ENCODE measurements at places on chromosomes 11 and 22.
A peak's percentile ranks its signal among the peaks of the same experiment; 100 is the strongest.

GRCh38 chr22:24521791-24522245, 26.7 kb downstream of the UPB1 start:
- peak; percentile 80 for DNase-seq

- no peak for DNase-seq
Measured at GRCh38 chr11:45423036-45423435, 136.9 kb upstream of the SYT13 start.

DNA sequence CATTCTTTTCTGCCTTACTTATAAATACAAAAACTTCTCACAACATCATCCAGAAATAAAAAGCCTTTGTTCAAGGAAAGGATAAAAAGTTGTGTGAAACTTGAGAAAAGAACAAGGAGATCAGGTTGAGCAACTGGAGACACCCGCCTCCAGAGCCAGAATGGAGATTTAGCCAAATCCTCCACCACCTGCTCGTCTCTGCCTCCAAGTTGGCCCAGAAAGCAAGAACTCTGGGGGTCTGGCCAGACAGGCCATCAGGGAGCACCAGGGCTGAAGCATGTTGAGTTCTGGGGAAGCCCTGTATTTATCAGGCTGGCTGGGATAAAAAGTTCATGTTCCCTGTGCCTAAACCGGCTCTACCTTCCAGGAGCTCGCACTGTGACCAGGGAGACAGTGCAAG, 14.9 kb downstream of the SMCO4 start:
- DNase-seq, result peak; percentile 19

DNA sequence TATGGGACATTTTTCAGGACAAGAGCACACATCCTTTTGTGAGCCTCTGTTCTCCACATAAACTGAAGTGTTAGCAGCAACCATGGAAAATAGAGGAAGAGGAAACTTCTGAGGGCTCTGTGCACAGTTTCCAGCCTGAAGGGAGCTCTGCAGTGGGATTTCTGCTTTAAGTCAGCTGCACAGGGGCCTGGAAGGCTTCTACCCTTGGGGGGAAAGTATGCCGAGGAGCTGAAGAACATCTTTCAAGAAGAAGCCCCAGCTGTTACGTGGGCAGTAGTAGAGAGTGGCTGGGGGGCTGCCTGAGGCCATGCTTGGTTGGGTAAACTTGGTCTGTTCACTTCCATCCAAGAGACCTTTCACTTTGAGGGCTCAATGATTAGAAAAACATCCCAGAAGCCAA, 82.7 kb upstream of the EED start:
- DNase-seq, result no peak

DNA sequence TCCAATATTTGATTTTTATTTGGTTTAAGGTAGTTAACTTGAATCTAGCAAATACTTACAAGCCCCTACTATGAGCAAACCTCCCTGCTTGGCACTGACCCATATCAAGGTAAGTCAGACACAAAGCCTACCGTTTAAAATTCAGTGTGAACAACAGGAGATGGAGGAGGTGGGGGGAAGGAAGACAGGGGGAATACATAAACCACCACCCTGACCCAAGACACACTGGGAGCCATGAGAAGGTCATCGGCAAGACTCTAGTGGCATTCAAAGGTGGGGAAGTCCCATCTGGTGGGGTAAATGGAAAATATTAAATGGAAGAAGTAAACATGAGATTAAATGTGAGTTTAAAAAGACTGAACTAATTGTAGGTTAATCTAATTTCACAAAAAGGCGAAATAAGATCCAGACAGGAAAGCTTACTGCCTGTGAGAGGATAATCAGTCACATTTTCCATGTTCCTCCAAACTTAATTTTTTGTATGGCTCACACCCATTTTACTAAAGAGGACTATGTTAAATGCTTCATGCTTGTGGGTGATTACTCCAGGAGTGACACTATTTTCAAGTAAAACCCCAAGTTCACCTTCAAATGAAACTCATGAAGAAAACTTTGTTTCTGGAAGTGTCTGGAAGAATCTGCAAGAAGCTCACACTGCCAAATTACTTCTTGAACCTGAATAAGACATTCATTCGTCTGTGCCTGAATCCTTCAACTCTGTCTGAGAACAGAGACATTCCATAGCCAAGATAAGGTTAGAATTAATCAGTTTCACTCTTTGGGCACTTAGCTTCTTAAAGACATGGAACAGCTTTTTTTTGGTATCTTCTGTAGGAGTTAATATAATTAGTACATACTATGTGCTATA, 51.7 kb downstream of the PITPNB start:
- DNase-seq, result no peak

- no peak for DNase-seq
Measured at GRCh38 chr11:102626676-102627075, 1.5 kb upstream of the MMP20 start.

DNA sequence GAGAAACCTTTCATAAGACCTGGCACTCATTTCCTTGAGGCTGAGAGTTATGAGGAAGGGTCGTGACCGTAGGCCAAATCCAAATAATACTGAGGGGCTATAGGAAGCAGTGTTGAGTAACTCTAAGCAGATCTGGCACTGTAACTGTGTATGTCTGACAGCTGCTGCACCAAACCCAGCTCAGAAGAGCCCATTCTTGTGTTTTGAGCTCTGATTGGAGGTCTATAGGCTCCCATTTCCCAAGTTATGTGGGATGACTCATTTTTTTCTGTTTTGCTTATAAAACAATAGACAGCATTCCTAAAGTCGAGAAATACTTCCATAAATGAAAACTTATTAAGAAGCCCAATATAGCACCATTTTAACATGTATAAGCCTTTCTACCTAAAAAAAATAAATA, 645.8 kb downstream of the DLG2 start:
- no peak for DNase-seq

- DNase-seq, result no peak
Measured at GRCh38 chr11:34330653-34331052, 27.2 kb downstream of the ABTB2 start.

DNA sequence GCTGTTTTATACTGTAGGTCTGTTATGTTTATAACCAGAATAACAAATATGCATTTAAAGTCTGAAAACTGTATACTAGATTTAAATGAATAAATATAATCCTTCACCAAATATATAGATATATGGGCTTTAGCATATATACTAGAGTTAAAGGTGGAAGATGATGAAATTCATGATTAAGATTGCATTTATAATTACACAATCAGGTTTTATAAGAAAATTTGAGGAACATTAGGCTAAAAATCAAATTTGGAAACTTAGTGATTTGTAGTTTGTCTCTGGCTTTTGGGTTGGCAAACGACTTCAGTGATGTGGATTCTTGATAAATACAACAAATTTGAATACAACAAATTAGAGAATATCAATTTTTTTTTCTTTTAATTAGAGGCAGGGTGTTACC, 10.0 kb downstream of the BCL2L13 start:
- DNase-seq, result no peak

GRCh38 chr11:34647131-34647530, 26.2 kb downstream of the EHF start:
- DNase-seq, result no peak

GRCh38 chr11:15744693-15745092, 611.7 kb downstream of the SOX6 start:
- no peak for DNase-seq

DNA sequence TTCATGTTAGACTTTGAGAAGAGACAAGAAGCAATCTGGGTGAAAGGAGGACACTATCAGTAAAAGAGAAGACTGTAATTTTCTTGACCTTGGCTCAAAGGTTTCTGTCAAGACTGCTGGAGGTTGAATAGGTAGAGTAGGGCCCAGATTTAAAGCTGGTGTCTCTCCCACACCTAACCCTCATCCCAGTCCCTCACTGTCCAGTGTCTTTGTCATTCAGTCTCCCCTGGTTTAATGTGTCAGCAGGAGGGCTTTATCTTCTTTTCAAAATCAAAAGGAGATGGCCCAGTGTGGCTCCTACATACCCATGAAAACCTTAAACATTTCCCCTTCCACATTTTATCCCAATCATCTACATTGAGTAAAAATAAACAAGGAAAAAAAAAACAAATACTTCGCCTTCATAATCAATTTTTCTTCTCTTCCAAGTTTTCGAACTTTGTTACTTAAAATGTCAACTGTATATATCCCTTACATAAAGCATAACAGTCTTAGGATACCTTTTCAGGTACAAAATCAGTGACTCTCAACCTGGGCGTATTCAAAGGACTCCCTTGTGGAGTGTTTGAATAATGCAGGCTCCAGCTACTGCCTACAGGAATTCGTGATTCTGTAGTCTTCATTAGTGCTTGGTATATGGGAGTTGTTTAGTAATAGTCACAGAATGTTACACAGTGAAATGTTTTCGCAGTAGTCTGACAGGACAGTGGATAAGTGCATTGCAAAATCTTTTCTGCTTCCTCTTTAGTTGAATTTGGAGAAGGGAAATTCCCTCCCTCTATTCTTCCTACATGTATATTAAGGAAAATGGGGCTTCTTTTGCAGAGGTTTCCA, 87.2 kb downstream of the FAT3 start:
- DNase-seq, result no peak

DNA sequence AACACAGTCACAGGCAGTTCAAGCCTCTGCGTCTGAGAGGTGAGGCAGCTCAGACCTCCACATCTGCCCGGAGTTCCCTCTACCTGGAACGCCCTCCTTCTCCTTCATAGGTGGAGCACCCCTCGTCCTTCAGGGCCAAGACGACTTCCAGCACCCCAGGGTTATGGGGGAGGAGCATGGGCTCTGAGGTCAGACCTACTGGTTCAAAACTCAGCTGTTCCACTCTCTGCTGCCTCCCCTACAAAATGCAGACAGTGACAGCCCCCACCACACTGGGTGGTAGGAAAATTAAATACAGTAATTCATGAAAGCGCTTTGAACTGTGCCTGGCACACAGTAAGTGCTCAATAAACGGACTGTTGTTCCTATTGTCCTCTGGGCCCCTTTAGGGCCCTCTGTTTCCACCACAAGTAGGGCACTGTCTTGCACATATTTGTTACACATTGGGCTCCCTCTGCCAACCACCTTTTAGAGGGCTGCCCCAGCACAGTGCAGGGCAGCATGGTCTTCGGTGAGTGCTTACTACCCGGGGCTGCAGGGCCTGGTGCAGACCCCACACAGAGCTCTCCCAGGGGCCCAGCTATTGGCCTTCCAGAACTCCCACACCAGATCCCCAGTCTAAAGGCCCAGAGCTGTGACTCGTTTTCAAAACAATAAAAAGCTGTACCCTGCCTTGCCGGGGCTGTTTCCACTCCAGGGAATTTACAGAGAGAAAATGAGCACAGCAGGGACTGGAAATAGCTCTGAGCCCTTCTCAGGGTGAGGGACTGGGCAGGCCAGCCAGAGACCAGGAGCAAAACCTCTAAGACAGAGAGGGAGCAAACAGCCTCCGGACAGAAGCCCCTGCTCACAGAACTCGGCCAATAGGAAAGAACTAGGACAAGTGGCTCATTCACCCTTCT, 2.5 kb downstream of the TMEM184B start:
- no peak for DNase-seq

DNA sequence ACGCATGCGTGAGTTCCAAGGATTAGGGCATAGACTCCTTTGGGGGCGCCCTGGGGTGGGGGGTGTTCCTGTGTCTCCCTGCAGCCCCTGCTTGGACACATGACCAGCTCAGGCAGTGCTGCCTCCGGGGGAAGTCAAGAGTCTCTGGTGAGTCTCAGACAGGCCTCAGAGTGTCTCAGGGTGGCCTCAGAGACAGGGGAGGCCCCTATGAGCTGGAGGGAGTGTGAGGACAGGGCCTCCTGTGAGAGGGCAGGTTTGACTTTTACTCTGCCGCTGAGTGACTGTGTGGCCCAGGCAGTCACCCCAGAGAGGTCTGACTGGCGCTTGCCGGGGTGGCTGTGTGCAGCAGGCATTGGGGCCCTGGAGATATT, 41.2 kb upstream of the KCNQ1OT1 start:
- no peak for DNase-seq

GRCh38 chr11:65262381-65262680, 569 bp downstream of the POLA2 start:
- DNase-seq, result no peak

DNA sequence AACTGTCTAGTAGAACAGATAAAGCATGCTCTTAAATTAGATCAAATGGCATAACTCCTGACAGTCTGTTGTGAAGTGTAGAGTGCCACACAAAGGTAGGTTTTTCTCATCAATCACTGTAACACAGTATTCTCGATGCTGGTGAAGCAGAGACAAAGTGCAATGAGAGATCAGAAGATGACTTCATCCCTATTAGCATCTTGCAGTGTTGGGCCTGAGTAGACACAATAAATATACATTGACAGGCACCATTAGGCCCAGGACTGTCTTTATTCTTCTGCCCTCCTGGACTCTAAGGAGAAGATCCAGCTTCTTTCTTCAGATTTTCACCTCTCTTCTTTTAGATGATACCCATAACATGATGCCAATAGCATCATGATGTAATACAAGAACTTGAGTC, 478.0 kb upstream of the TENM4 start:
- DNase-seq, result no peak

DNA sequence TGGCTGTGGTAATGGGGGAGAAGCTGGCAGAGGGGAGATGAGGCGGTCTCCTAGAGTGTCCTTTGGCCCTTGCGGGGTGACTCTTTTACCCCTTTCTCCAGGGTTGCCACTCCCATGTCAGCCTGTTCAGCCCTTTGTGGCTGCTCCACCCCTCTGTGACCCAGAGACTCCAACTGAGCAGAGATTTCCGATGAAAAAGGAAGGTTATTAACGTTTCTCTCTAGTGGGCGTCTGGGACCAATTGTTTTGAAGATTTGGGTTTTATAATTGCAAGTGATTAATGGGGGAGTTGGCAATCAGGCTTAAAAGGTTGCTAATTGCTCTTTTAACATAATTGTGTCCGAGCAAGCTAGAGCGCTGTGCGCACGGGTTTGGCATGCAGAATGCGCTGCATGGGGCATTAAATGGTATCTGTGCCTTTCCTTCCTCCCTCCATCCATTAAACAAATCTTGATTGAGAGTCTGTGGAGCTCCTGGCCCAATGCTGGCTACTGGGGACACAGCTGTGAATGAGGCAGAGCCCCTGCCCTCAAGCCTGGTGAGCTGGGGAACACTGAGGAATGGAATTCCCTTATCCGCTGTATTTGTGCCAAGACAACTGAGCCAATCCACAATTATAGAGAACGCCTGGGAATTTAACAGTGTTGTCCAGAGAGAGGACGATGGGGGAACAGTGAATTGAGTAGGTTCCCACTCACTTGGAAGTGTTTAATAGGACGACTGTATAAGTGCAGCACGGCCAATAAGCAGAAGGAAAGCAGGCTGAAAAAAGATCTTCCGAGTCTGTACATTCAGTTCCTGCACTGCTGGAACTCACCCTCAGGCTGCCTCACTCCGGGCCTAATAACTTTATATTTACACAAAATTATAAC, 295.9 kb downstream of the MIAT start:
- no peak for DNase-seq

- peak; percentile 77 for DNase-seq
Measured at GRCh38 chr11:131064373-131064991, 148.2 kb upstream of the SNX19 start.

GRCh38 chr11:618856-619627, 3.3 kb upstream of the IRF7 start:
- DNase-seq, result no peak

- no peak for DNase-seq
Measured at GRCh38 chr11:86206337-86206695, 38.2 kb upstream of the EED start.

GRCh38 chr11:108866781-108867180, 201.9 kb downstream of the DDX10 start:
- DNase-seq, result no peak

- no peak for DNase-seq
Measured at GRCh38 chr11:120649316-120649715, 137.8 kb downstream of the GRIK4 start.

- DNase-seq, result no peak
Measured at GRCh38 chr11:92257536-92257935, 32.9 kb downstream of the FAT3 start.

GRCh38 chr11:108895579-108896480, 231.0 kb downstream of the DDX10 start:
- DNase-seq, result no peak

GRCh38 chr22:48867891-48868290, 959.8 kb downstream of the BRD1 start:
- DNase-seq, result no peak

All from WERI-Rb-1 (cell line).